Activated naive CD4-positive, alpha-beta T cell treated with anti-CD3 and anti-CD28 coated beads for 36 hours (primary cell): ENCODE measurements at places on chromosomes 16 and 17. TPM values are rescaled to one million over a fixed set of nuclear protein-coding genes. Genes with fewer than 3 reads are reported as not detected.

- peaks cover 50% of the 10 kb centered on the region for H3K36me3 ChIP-seq
- no peak overlapping the region for H3K4me3 ChIP-seq
- no peak for DNase-seq
These were observed 67.0 kb downstream of the CACNG1 start for GRCh38 chr17:67111327-67111726.

DNA sequence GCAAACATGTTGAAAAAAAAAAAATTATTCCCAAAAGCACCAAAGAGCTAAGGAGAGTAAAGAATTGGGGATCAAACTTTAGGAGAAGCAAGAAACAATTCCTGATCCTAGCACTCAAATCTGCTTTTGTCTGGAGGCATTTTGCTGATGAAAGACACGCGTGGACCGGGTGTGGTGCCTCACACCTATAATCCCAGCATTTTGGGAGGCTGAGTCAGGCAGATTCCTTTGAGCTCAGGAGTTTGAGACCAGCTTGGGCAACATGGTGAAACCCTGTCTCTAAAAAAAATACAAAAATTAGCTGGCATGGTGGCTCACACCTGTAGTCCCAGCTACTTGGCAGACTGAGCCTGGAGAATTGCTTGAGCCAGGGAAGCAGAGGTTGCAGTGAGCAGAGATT lies 35.4 kb downstream of the ZFP90 start:
- H3K4me3 ChIP-seq = no peak overlapping the region
- no peaks in the 10 kb centered on the region for H3K27me3 ChIP-seq
- H3K27ac ChIP-seq = no peak overlapping the region
- DNase-seq = no peak
- no peaks in the 10 kb centered on the region for H3K4me1 ChIP-seq

DNA sequence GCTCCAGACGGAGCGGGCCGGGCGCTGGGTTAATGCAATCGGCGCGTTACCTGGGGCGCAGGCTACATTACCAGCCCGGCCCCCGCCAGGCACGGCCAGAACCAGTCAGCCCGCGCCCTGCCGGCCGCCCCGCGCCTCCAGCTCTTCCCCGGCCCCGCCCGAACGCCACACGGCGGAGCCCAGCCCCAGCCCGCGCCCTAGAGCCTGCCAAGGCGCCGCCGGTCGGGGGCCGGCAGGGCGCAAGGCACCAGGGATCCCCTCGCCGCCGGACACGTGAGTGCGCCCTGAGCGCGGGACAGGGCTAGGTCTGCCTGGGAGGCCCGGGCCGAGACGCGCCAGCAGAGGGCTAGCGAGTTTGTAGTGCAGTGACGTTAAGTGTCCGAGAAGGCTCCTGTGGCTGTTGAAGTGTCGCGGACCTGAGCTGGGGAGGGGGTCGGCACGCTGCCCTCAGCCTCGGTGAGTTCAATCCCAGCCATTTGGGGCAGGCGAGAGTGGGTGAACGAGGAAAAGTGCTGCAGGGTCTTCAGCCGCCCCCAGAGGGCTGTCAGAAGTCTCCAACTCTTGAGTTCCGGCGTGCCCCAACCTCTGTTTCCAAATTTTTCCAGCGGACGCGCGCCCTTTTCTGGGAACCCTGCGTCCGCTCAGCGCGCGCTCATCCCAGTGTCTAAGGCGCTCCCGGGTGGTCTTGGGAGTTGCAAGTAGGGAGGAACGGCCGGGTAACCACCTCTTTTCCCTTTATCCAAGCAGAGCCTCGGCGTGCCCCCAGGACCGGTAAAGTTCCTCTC lies at the start of gene SLC6A2:
Gene SLC6A2 (plus strand): TSS at position 92 of the 785 bp plus-strand sequence. CDS start 707 bp downstream, outside the sequence.
- peaks cover 15% of the 10 kb centered on the region for H3K27me3 ChIP-seq
- H3K36me3 ChIP-seq = no peaks in the 10 kb centered on the region
- H3K27ac ChIP-seq = no peak within 1 kb of the TSS
- H3K4me3 ChIP-seq = no peak within 1 kb of the TSS
- H3K4me1 ChIP-seq = no peaks in the 10 kb centered on the region
- DNase-seq = no peak

The KRT33A gene
- not detected for total RNA-seq

The TOX3 gene
- not detected for total RNA-seq

- peak overlapping the region; percentile 89 for H3K4me3 ChIP-seq
- H3K4me1 ChIP-seq = peaks cover 62% of the 10 kb centered on the region
- H3K27ac ChIP-seq = no peak overlapping the region
- peak; percentile 30 for DNase-seq
- H3K27me3 ChIP-seq = no peaks in the 10 kb centered on the region
- no peaks in the 10 kb centered on the region for H3K36me3 ChIP-seq
These were observed 2.7 kb downstream of the MPRIP start for GRCh38 chr17:17044846-17045561.

DNA sequence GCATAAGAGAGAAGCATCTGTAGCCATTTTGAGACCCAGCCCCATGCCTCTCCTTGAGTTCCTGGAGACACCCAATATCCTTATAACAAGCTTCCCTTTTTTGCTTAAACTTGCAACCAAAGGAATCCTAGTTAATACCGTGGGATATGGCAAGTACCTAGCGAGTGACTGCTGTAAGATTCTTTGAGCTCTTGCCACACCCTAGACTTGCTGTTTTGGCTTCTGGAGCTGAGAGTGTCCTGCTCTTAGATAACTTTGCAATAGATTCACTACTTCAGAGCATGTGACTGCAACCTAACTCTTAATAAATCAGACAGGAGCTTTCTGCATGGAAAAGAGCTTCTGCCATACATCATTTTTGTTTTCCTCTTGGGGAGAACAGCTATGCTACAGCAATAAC lies 58.3 kb downstream of the AKAP1 start:
- H3K27me3 ChIP-seq = no peaks in the 10 kb centered on the region
- DNase-seq = no peak
- H3K36me3 ChIP-seq = no peaks in the 10 kb centered on the region
- H3K4me3 ChIP-seq = no peak overlapping the region
- H3K4me1 ChIP-seq = peaks cover 4% of the 10 kb centered on the region
- no peak overlapping the region for H3K27ac ChIP-seq

The PRCD gene
- not detected for total RNA-seq

DNA sequence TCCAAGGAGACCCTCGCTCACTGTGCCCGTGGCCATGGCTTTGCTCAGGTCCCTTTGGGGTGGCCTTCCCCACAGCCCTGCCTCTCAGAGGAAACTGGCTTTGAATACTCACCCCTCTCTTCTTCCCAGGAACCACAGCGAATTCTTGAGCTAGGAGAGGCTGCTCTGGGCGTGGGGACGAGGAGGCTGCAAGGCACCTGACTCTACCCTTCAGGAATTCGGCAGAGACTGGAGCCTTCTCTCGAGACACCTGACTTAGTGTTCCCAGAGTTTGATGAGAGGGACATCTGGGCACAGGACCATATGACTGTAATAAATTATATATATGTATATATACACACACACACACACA lies 6.2 kb downstream of the LLGL2 start:
- H3K27me3 ChIP-seq = no peaks in the 10 kb centered on the region
- no peak overlapping the region for H3K27ac ChIP-seq
- no peak overlapping the region for H3K4me3 ChIP-seq
- DNase-seq = no peak
- H3K4me1 ChIP-seq = peaks cover 17% of the 10 kb centered on the region
- no peaks in the 10 kb centered on the region for H3K36me3 ChIP-seq

DNA sequence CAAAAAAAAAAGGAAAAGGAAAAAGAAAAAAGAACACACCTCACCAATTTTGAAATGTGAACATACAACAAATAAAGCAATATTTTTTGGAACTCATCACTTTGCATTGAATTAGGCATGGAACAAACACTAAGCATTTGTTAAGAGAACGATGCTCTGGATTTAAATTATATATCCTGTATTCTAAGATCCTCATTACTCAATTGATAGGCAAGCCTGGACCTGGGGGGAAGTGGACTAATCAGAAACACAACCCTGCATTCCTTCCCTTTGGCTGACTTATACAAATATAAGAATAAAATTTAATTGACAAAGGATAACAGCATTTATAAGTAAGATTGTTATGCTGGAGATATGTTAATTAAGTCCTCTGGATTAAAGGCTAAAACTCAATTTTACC lies 2.2 kb downstream of the GJC1 start:
- no peak overlapping the region for H3K4me3 ChIP-seq
- H3K27me3 ChIP-seq = peaks cover 39% of the 10 kb centered on the region
- peaks cover 10% of the 10 kb centered on the region for H3K4me1 ChIP-seq
- H3K27ac ChIP-seq = no peak overlapping the region

GRCh38 chr17:55394357-55395021 lies 27.1 kb downstream of the MMD start:
- H3K27me3 ChIP-seq = no peaks in the 10 kb centered on the region
- no peaks in the 10 kb centered on the region for H3K4me1 ChIP-seq
- no peak overlapping the region for H3K27ac ChIP-seq
- DNase-seq = no peak
- H3K4me3 ChIP-seq = no peak overlapping the region

DNA sequence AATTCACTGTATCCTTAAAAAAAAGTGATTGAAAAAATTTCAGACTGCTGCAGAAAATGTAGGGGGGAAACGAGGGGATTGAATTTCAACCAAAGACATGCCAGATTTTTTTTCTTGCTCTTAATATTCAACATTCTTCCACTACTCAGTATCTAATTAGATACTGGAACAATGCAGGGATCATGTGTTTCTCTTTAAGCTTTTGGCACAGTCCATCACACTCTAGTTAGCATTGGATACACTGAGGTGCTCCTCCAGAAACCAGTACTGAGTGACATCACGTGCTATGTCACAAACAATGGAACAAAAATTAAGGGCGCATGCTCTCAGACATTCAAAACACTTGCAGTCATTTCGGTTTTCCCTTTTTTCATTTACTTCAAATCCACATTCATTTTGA lies 298.6 kb upstream of the PSMD7 start:
- no peak overlapping the region for H3K4me3 ChIP-seq
- no peaks in the 10 kb centered on the region for H3K4me1 ChIP-seq
- no peaks in the 10 kb centered on the region for H3K27me3 ChIP-seq
- no peak for DNase-seq
- H3K27ac ChIP-seq = no peak overlapping the region
- no peaks in the 10 kb centered on the region for H3K36me3 ChIP-seq

GRCh38 chr17:73820686-73821448 lies 176.6 kb upstream of the SDK2 start:
- no peak for DNase-seq
- no peaks in the 10 kb centered on the region for H3K36me3 ChIP-seq
- peaks cover 3% of the 10 kb centered on the region for H3K27me3 ChIP-seq

The TP53TG3C gene
- not detected for total RNA-seq

DNA sequence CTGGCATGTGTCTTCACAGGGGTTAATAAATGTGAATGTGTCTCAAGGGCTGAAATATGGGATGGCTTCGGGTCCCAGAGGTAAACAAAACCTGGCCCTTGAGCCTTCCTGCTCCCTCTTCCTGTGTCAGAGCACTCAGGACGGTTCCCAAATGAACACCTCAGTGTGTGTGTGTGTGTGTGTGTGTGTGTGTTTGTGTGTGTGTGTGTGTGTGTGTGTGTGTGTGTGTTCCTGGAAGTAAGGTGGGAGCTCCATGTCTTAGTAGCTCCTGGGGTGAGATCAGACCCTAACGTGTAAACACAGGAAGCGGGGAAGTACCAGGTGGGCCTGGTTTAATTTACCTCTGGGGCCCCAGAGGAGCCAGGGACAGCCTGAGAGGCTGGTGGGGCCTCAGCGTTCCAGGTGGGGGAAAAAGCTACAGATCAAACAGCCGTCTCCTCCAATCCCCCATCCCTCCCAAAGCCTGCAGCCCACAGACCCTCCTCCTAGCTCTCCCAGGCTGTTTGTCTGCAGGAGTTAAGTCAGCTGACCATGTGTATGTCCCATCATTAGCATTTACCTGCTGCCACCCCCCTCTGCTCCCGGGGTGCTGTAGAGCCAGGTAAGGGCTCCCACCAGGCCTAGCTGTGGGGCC lies 6.1 kb downstream of the KIF19 start:
- no peak overlapping the region for H3K27ac ChIP-seq
- no peak for DNase-seq
- peaks cover 7% of the 10 kb centered on the region for H3K4me1 ChIP-seq
- peaks cover 7% of the 10 kb centered on the region for H3K27me3 ChIP-seq

The KRTAP2-3 gene
- not detected for total RNA-seq

- H3K27me3 ChIP-seq = peaks cover 18% of the 10 kb centered on the region
- H3K4me3 ChIP-seq = no peak overlapping the region
- peaks cover 5% of the 10 kb centered on the region for H3K4me1 ChIP-seq
- no peaks in the 10 kb centered on the region for H3K36me3 ChIP-seq
These were observed 10.2 kb upstream of the MAF start for GRCh38 chr16:79610771-79611170.

DNA sequence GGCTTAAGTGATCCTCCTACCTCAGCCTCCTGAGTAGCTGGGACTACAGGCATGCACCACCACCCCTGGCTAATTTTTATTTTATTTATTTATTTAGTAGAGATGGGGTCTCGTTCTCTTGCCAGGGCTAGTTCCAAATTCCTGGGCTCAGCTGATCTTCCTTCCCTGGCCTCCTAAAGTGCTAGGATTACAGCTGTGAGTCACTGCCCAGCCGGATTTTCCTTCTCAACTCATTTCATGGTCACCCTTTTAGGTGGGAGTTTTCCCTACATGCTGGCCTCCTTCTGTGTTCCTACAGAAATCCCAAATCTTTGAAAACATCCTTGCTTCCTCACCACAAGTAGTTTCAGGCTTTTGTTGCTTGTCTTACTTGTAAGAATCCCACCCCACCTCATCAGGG lies 102.1 kb upstream of the SIAH1 start:
- peaks cover 9% of the 10 kb centered on the region for H3K27me3 ChIP-seq
- H3K4me1 ChIP-seq = no peaks in the 10 kb centered on the region
- H3K36me3 ChIP-seq = no peaks in the 10 kb centered on the region
- H3K27ac ChIP-seq = no peak overlapping the region

The NRN1L gene
- total RNA-seq = not detected

GRCh38 chr17:19996502-19996901 lies 12.7 kb upstream of the SPECC1 start:
- no peak overlapping the region for H3K4me3 ChIP-seq
- peaks cover 3% of the 10 kb centered on the region for H3K27me3 ChIP-seq
- H3K36me3 ChIP-seq = no peaks in the 10 kb centered on the region
- peaks cover 8% of the 10 kb centered on the region for H3K4me1 ChIP-seq
- DNase-seq = no peak
- H3K27ac ChIP-seq = no peak overlapping the region

The SLC35G6 gene
- total RNA-seq = not detected

GRCh38 chr17:50440172-50440837 lies 14.3 kb downstream of the ACSF2 start:
- H3K4me3 ChIP-seq = no peak overlapping the region
- no peak overlapping the region for H3K27ac ChIP-seq
- H3K27me3 ChIP-seq = no peaks in the 10 kb centered on the region
- no peaks in the 10 kb centered on the region for H3K4me1 ChIP-seq
- DNase-seq = no peak
- H3K36me3 ChIP-seq = peaks cover 1% of the 10 kb centered on the region

The TLCD2 gene
- 0.05 TPM for total RNA-seq

DNA sequence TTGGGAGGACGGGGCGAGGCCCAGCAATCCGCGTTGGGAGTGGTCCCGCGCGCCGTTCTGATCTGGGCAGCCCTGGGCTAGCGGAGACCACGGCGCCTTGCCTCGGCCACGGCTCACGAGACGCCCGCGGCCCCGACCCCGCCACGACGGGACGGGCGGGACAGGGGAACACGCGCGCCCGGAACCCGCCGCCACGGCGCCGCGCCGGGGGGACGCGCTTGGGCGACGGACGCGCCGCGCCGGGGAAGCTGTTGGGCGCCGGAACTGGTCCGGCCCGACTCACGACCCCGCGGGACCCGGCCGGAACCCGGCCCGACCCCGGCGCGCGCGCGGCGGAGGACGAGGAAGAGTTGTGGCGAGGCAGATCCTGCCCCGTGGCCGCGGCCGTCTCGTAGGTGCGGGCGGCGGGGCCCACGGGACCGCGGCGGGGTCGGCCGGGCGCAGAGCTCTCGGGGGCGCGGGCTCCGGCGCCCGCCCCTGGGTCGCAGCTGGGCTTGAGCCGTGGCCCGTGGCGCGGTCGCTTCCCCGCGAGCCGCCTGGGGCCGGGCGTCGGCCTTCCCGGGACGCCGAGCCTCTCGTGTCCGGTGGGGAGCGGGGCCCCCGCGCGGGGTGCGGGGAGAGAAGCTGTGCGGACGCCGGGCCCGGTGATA lies at the start of gene ACSF3:
Gene ACSF3 (plus strand): TSS at position 251 of the 650 bp plus-strand sequence. CDS start 6,830 bp downstream, outside the sequence.
- DNase-seq = peak; percentile 63
- peak within 1 kb of the TSS; percentile 92 for H3K27ac ChIP-seq

The ITGAD gene
- not detected for total RNA-seq
